ENCODE measurements at places on chromosomes 3 and 15.

DNA sequence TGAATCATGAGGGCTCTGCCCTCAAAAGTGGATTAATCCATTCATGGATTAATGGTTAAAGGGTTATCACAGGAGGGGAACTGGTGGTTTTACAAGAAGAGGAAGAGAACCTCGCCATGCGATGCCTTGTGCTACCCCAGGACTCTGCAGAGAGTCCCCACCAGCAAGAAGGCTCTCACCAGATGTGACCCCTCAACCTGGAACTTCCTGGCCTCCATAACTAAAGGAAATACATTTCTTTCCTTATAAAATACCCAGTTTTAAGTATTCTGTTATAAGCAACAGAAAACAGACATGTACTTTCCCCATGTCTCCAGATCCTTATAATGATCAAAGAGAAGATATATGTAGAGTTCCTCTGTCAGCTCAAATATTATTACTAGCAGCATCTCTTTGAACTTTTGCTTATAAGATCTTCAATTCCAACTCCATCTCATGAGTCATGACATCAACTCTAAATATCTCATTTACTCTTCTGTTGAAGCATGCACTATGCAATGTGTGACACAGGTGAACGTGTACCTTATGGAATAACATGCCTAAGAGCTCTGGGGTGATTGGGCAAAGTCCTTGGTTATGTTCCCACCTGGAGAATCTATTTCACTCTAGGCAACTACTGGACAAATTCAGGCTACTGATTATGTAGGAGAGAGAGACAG lies 37.5 kb upstream of the ZBTB38 start:
- no peak for DNase-seq

- no peak for DNase-seq
Observed at GRCh38 chr15:32818758-32819447, 101.1 kb downstream of the GREM1 start.

DNA sequence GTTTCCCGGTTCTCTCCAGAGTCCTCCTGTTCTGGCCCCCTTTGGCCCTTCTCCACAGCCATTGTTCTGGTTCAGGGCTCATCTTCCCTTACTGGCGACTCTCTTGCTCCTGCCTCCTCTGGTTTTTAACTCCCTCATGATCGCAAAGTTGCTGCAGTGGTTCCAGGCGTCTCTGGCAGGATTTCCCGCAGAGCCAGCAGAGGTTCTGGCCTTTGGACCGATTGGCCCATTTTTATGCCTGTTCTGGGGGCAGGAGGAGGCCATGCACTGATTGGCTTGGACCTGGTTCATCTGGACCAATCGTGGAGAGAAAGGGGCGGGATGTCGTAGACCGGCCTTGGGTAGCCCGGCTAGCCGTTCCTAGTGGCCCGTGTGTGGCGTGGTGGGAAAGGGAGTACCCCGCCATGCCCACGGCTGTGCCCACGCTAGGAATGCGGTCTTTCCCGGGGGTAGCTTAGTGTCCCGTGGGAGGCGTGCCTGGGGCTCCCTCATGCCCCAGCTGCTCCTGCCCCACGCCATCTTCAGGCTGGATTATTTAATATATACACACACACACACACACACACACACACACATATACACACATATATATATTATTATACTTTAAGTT lies 113.4 kb downstream of the FBLN2 start:
- no peak for DNase-seq

DNA sequence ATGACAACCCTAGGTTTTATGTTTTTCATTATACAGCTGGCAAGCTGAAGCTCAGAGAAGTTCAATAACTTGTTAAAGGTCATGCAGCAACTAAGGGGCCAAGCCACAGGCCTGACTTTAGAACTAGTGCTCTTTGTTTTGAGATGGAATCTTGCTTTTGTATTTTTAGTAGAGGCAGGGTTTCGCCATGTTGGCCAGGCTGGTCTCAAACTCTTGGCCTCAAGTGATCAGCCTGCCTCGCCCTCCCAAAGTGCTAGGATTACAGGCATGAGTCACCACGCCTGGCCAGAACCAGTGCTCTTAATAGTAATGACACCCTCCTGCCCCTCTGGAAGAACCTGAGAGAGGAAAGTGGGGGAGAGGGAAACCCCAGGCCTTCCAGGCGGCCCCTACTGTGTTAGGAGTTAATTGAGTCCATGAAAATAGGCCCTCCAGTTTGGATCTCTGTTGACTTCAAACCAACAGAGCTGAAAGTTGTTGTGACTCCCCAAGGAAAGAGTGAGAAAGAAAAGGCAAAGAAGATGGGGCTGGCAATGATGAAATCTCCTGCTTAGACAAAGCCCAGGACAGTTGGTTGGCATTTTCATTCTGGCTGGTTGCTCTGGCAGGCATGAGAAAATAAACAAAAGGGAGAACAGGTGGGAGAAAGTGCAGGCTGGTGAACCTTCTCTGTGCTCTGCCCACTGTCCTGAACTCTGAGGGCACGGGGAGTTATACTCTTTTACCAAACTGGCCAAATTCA lies 3.6 kb upstream of the PRRT3 start:
- no peak for DNase-seq

GRCh38 chr3:178718995-178719635 lies 182.9 kb downstream of the KCNMB2 start:
- DNase-seq: no peak

- DNase-seq: no peak
Observed at GRCh38 chr3:180563406-180563805, 38.6 kb upstream of the TTC14 start.

DNA sequence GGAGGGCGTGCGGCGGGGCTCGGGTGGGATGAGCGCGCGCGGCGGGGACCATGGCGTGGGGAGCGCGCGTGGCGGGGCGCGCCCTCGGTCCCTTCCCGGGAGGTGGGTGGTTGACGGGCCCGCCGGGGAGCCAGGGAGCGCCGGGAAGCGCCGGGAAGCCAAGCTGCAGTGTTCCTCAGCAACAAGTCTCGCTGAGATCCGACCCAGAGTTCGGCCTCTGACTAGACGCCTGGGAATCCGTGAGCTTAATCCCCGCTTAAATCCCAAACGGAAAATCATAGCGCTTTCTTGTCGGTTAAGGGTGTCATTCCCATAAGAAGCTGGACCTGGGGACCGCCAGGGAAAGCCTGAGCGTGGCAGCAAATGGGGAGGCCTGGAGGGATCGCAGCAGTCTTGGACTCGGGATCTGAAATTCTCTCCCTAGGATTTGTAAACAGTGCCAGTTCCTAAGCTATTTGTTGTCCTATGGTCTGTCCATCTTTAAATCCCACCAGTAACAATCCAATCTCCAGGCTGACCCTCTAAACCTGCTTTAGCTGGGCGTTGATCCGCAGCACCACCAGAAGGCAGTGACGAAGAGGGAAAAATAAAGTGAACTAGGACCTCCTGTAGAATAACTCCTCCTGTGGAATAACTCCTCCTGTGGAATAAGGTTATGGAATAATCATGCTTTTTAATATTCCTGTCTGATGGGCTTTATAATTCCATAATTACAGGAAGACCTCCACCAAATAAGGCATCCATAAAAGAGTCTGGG lies 570 bp upstream of the NEDD4 start:
- peak; percentile 14 for DNase-seq

DNA sequence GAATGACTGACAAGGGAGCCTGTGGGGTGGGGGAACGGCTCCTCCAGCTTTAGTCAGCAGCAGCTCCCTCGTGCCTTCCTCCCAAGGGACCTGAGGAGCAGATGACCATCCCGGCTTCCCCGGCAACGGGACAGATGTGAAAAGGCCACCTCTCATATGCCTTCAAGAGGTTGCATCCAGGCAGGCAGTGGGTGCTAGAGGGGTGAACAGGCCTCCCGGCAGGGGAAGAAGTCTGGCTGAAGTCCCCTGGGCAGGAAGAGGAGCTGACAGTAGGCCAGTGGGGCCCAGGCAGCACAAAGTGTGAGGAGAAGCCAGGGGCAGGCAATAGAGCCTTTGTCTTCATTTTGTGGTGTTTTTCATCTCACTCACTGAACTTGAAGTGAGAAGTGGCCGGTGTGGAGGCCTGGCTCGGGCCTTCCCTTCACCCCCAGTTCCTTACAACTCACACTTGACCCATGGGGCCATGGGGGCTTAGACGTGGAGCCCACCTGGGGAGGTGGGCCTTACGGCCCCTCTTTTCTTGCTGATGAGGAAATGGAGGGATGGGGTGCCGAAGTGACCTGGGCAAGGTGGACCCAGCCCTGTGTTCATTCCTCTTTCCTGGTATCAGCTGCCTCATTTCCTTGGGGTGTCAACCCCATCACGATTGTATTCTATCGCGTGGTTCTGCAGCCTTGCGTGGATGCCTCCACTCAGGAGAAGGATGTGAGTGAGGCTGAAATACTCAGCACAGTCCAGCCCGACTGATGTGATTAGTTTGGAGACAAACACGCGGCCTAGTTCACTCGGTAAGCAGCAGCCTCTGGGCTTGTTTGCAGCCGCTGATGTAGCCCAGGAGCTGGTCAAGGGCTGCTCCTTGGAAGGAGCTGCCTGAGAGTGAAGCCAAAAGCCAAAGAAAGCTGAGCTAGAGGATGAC lies 115.5 kb upstream of the ALDH1A3 start:
- DNase-seq: no peak

DNA sequence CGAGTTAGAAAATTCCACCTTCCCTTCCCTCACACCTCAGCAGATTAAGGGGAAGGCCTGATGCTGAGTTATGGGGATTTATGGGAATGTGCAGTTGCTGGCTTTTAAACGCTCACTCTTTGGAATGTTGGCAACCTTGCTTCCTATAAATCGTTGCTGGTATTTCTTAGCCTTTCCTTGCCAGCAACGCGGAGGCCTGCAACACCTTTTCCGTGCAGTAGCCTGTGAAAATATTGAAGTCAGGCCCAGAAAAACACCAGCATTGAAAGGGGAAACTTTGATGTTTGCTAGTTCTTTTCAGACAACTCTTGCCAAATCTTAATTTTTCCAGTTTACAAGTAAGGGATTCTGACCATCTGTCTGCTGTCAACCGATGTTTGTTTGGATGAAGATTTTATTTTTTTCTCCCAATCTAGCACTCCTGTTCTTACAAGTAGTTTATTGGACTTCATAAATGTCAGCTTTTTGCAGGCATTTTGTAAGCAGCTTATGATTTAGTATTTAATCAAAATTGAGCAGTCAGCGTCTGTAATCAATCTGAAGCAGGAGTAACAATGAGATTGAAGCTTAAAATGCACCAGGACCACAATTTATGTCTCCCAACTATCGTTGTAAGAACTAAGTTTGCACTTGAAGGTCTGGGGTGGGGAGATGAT lies 251.0 kb downstream of the RPLP1 start:
- no peak for DNase-seq

- no peak for DNase-seq
Observed at GRCh38 chr3:70308760-70309159, 3.7 kb downstream of the MDFIC2 start.

DNA sequence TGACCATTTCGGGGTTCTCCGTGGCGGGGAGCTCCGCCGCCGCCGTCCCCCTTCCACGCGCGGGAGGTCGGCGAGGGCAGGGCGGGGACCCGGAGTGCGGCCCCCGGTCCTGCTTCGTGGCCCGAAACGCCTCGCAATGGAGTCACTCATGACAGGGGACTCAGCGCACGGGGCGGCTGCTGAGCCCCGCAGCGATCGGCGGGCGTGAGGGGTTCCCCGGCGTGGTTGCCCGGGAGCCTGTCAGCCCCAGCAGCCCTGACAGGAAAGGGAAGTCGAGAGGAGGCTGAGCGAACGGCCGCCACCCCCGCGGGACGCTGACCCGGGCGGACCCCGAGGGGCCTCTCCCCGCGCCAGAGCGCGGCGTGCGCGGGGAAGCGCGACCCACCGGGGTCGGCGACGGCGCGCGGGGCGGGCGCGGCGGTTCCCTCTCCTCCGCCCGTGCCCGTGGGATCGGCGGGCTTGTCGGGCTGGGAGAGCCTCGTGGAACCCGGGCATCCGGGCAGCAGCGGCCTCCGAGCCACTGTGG lies 564 bp upstream of the PIGZ start:
- peak; percentile 60 for DNase-seq

DNA sequence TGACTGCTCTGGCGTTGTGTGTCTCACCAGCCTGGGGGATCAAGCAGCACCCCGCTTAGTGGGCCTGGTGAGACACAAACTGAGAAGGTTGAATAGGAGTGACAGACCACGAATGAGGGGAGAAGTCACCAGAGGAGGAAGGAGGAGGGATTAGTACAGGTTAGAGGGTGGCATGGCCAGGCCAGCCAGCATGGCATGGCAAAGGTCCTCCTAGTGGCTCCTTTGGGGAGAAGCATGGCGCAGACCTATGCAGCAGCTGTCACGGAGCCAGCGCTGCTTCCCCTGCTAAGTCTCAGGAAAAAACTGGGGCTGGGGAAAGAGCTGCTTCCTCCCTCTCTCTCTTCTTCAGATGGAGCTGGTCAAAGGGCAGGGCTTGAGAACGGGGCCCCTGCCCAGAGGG lies 48.6 kb downstream of the ZDHHC3 start:
- DNase-seq: no peak

DNA sequence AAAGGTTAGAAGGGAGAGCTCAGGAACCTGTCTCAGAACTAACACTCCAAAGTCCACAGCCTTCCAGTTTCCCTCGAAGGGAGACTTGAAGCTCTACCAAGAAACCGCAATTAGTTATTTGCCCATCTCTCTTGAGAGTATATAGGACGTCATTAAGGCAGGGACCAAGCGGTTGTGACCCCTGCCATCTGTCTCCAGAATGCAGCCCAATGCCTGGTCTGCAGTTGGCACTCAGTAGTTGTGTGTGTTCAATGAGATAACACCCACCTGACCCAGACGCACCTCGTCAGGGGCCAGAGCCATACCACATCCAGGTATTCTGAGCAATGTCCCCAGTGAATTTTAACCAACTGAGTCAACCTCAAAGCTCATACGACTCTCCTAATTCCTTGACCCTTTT lies 251.0 kb downstream of the VPS13C start:
- DNase-seq: no peak

DNA sequence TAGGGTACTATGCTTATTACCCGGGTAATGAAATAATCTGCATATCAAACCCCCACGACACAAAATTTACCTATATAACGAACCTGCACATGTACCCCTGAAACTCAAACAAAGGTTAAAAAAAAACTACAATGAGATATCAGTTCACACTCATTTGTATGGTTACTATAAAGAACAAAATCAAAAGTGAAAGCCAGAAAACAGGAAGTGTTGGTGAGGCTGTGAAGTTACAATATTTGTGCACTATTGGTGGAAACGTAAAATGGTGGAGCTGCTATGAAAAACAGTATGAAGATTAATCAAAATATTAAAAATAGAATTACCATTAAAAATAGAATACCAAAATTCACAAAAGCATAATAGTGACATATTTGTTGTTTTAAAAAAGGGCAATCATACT lies 128.9 kb downstream of the ZIC1 start:
- no peak for DNase-seq

DNA sequence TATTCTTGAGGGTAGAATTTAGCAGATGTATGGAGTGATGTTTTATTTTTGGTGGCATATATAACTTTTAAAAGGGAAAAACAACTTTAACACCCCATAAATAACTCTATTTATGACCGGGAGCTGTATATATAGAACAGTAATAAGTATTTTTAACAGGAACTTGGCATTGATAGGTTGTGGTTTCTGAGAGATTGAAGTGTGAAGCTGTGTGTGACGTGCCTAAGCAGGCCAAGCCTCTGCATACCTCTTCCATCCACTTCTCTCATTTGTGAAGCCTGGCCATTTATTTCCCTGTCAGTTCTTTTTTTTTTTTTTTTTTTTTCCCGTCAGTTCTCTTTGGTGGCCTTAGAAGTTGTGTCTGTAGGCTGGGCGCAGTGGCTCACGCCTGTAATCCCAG lies 23.0 kb downstream of the RBM5 start:
- DNase-seq: no peak

- DNase-seq: no peak
Observed at GRCh38 chr15:59963322-59963721, 40.8 kb upstream of the FOXB1 start.

GRCh38 chr3:9078561-9079240 lies 115.4 kb upstream of the RAD18 start:
- no peak for DNase-seq

- no peak for DNase-seq
Observed at GRCh38 chr3:85258326-85258725, 299.5 kb downstream of the CADM2 start.

Measured in inflammatory macrophage treated with lipopolysaccharide for 1 hour (primary cell).